Activated CD4-positive, alpha-beta T cell treated with anti-CD3 and anti-CD28 coated beads for 48 hours (primary cell): ENCODE measurements at places on chromosomes 6 and 20.

DNA sequence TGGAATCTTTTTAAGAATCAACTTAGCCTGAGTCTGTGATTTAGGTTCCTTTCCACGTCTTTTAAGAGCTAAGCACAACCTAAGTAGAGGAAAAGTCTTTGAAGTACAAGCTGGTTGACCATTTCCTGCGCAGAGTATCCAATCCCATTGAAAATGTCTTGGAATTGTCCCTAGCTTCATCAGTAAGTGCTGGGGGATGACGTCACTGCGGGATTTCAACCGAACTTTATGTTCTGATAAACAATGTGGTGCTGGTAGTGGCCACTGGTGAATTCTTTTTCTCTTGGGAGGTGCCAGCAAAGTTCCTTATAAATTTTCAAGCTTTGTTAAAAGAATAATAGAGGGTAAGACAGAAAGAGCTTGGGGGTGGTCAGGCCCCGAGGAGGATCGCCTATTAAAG is 69.2 kb downstream of the PDE7B start:
- DNase-seq = no peak

- DNase-seq = no peak
Observed at GRCh38 chr6:156587751-156588301, 189.4 kb upstream of the ARID1B start.

DNA sequence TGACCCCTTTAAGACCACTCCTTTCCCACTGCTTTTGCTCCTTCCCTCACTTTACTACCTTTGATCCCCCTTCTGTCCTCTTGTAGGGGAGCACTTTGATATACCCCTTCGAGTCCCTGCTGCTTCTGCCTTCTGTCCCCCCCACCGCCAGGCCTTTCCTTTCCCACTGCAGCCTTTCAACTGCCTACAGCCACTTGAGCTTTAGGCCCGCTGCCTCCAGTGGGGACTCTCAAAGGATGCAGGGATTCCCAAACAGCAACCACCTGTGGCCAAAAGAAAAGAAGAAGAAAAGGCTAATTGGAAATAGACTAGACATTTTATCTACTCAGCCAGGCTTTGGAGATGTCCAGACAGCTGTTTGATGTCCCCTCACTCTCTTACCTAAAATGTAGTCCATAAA is 77.0 kb upstream of the DTNBP1 start:
- no peak for DNase-seq

GRCh38 chr6:12103158-12103557 is 91.0 kb downstream of the HIVEP1 start:
- no peak for DNase-seq

GRCh38 chr20:36352843-36353553 is 46.9 kb downstream of the DLGAP4 start:
- no peak for DNase-seq

- no peak for DNase-seq
Observed at GRCh38 chr6:72533606-72534005, 88.3 kb upstream of the KCNQ5 start.

DNA sequence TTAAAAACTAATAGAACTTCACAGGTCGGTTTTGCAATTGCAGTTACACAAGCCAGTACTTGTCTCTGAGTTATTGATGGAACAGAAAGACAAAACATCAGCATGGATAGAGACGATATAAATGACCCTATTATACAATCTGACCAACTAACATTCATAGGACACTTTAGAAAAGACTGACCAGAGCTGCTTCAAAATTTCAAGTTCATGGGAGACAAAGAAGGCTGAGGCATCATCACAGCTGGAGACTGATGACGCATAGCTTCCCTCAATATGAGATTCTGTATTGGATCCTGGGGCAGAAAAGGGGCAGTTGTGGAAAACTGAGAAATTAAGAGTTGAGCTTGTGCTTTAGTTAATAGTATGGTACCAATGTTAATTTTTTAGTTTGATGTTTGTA is 174.0 kb downstream of the THBS2 start:
- no peak for DNase-seq

- DNase-seq = no peak
Observed at GRCh38 chr6:166005944-166006899, 161.4 kb downstream of the TBXT start.

DNA sequence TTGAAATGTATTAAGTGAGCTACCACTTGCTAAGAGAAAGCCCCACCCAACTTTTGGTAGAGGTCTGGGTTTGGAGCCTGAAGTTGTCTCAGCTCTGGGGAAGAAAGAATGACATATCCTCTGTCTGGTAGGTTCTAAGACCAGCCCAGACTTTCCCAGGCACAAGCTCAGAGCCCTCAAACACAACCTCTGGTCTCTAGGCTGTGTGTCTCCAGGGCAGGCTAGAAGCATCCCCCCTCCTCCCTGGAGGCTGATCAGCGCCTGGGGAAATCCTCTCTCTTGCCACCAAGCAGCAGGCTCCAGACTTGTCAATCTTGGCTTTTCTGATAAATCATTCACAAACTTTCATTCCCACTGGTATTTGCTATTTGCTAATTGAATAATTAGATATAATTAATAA is 226.5 kb upstream of the CST7 start:
- DNase-seq = no peak

DNA sequence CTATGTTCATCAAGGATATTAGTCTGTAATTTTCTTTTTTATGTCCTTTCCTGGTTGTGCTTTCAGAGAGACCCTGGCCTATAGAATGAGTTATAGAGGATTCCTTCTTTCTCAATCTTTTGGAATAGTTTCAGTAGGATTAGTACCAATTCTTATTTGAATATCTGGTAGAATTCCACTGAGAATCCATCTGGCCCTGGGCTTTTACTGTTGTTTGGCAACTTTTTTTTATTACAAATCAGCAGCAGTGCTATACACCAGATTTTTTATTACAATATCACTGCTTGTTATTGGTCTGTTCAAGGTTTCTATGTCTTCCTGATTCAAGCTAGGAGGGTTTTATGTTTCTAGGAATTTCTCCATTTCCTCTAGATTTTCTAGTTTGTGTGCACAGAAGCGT is 50.0 kb upstream of the NRSN1 start:
- no peak for DNase-seq

DNA sequence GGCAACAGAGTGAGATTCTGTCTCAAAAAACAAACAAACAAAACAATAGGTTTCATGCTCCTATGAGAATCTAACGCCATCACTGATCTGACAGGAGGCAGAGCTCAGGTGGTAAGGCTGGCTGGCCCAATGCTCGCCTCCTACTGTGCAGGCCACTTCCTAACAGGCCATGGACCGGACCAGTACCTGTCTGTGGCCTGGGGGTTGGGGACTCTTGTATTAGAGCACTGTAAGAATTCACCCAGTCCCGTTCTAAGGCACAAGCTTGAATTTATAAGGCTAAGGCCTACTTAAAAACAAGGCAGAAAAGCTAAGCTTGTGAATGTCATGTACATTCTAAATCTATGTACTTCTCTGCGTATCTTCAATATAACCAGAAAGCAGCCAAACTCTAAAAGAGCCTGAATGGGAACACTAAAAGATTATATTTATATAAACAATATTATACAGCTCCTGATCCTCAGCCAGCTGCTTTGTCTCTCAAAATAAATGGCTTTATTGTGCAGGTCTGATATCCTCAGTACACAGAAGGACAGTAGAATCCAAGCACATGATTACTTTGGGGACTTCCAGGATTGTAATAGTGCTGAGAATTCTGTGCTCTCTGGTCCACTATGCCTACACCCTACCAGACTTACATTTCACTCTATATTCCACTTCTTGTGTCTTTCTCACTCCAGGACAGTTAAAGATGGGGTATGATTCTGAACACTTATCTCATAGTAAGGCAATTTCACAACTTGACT is 64.5 kb upstream of the DST start:
- DNase-seq = no peak

- peak; percentile 53 for DNase-seq
Observed at GRCh38 chr20:346640-347316, at the start of gene NRSN2. Gene NRSN2 (plus strand): TSS chr20:347111. CDS start chr20:349644, 2,533 bp downstream.

DNA sequence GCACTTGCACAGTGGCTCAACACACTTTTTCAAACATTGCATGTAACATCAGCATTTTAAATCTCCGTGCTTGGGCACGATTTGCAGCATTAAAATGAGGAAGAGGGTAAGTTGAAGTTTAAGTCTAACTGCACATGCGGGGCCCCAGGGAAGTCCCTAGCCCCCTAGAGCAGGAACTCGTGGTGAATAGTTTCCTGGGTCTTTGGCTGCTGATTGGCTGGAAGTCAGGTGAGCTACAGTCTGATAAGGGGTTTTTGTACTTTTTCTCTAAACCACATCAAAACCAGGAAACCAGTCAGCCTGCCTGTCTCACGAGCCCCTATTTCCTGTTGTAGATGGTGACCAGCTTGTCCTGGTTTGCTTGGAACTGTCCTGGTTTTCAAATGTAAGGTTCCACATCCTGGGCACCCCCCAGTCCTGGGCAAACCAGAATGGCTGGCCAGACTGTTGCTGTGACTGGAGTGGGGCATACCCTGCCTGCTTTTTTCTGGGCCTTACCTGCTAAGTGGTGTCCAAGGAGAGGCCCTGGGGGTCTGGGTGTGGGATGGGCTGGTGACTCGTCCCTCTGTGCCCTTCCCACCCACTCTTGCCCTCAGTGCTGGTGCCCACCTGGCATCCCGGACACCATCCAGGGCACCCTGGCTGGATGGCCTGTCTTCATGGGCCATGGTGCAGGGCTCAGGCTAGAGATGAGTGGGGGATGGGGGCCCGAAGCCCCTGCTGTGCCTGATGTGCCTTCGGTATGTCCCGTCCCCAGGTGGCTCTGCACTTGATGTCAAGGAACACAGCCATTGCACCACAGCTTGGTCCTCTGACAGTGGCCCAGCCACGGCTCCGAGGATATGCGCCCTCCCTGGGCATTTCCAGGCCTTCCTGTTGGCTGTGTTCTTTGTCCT is 31.8 kb downstream of the SUN5 start:
- peak; percentile 85 for DNase-seq

DNA sequence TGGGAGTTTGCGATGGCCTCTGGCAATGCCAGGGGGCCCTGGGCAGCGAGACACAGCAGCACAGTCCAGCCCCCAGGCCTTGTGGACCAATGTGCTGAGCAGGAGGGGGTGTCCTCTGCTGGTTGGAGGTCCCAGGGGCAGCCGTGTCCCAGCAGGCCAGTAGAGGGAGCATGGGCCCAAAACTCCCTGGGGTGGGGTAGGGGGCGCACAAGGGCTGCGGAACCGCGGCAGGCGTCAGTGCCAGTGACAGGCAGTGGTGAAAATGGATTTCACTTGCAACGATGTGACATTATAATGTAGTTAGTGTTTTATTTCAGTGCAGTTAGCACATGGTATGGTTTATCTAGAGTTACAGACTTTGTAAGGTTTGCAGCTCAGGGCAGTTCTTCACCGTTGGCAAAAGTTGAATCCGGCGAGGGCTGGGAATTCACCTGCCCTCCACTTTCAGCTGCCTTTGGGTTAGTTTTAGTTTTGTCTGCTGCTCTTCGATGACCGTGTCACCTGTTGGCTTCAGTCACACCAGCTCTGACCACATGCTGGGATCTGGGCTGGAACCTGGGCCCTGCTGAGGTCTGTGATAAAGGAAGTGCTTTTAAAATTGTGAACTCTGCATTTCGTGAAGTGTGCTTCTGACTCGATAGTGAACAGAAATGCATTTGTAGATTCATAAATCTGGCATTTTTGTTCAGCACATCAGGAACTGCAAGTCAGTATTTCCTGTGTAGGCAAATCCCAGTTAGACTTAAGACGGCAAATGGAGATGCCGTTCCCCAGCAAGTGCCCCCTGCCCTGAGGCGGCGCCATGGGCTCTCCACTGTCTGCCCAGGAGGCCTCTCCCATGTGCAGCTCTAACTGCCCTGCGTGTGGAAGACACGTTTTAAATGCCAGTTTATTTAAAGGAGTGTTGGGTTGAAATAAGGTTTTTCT is 46.8 kb downstream of the PYGB start:
- DNase-seq = peak; percentile 73

DNA sequence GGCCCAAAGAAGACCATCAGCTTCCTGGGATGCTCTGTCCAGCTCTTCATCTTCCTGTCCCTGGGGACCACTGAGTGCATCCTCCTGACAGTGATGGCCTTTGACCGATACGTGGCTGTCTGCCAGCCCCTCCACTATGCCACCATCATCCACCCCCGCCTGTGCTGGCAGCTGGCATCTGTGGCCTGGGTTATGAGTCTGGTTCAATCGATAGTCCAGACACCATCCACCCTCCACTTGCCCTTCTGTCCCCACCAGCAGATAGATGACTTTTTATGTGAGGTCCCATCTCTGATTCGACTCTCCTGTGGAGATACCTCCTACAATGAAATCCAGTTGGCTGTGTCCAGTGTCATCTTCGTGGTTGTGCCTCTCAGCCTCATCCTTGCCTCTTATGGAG is 5.1 kb downstream of the OR2H1 start:
- no peak for DNase-seq

DNA sequence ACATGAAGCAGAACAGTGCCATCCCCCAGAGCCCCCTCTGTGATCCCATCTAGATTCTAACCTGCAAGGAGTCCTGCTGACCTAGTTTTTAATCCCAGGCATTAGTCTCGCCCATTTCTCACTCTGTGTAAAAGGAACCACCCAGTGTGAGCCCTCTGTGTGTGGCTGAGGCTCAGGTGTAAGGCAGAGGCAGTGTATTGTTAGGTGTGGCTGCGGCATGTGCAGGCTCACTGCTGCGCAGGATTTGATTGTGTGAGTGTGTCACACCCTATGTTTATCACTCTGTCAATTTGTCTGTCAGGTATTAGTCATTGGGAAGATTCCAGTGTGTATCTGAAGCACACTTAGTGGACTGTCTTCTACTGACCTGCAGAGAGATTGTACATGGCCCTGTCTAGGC is 13.7 kb upstream of the CST8 start:
- DNase-seq = no peak

DNA sequence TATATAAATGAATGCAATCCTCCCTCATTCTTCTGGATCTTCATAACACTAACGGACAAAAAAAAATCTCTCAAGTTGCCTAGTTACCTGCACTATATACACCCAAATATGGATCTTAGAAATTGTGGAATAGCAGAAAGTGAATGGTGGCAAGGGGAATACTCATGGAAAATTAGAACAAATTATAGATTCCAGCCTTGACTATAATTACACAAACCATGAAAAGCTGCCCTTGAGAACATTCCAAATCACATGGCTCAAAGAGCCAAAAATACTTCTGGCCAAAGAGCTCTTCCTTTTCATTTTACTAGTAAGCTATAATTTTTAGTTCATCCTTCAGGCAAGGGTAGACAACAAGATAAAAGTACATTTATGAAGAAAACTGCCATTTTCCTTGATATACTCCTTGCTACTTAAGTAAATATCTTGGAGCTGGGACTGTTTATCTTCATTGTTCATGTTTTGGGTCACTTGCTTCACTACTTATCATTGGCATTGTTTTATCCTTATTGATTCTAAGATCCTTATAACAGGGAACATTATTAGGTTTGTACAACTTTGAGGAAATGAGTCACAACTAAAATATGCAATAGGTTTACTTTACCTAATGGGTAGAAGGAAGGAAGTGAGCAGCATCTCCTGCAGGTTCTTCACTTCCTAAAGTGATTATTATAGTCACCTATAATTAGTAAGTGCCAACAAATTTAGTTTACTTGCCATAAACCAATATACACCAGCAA is 6.4 kb upstream of the MTRES1 start:
- no peak for DNase-seq

- DNase-seq = no peak
Observed at GRCh38 chr6:136719280-136720044, 72.8 kb downstream of the MAP3K5 start.

- no peak for DNase-seq
Observed at GRCh38 chr6:106963544-106963943, 11.0 kb downstream of the CD24 start.

GRCh38 chr20:43963233-43963632 is 48.6 kb downstream of the TOX2 start:
- DNase-seq = no peak
